Cerebellar nuclear complex (tissue), 1 donor: ENCODE measurements at places on chromosomes 2 and 18.

DNA sequence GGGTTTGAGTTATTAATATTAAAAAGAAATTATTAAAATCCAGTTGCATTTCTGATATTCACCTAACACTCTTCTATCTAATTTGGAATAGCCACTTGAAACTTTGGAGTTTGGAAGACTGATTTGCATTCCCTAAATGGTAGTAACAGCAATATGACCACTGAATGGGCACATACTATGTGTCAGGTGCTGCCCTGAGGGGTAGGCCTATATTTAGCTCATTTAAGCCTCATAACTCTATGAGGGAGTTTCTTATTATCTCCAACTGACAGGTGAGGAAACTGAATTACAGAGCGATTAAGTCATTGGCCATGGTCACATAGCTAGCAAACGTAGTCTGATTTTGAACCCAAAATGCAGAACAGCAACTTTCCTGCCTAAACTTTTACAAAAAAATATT, 77.3 kb downstream of the VWA3B start:
- DNase-seq = no peak

DNA sequence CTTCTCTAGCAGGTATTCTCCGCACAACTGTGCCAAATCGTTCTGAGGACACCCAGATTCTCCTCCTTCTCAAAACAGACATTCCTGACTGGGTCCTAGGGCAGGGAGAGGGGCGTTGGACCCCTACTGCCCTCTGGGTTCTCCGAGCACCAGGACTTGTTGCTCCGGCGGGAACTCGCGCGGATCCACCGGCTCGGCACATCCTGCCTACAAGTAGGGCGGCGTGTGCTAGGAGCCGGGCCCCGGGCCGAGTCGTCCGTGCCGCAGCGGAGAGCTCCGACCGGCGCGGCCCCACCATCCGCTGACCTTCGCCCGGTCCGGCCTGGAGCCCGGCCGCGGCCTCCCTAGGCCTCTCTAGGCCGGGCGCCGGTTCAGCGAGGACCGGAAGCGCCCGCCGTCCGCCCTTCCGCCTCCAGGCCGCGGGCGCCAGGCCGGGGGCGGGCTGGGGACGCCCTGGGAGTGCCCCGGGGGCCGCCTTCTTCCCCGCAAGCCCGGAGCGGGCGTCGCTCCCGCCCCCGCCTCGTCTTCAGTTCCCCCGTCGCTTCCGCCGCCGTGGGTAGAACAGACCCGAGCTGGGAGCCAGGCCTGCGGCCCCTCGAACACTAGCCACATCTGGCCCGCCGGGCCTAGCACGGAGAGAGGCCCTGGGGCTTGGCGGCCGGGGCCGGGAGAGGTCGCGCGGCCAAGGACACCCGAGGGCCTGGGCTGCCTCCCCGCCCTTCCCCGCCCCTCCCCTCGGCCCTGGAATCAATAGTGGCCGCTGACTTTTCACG, 7.6 kb upstream of the ONECUT2 start:
- DNase-seq = no peak

DNA sequence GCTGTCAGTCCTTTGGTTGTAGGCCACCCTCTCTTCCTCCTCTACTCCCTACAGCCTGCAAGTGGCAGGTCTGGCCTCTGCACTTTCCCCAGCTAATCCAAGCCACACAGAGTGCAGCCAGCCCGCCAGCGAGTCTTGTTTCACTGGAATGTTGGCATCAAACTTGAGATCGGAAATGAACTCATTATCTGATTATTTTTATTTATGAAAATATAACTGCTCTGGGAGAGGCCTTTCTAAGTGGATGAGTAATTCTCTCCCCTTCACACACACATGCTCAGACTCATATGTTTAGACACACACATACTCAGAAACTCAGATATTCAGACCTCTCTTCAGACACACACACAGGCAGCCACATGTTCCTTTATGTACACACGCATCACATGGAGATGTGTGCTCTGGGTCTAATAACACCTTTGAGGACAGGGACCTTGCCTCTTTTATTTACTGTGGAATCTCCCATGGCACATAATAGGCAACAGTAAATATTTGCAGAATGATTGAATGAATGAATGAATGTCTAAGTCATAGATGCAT, 151.3 kb downstream of the ZFP36L2 start:
- DNase-seq = no peak

GRCh38 chr2:235934774-235935484, 233.3 kb downstream of the GBX2 start:
- DNase-seq = no peak

- no peak for DNase-seq
These were observed 11.3 kb downstream of the VRK2 start for GRCh38 chr2:58057707-58058530.

DNA sequence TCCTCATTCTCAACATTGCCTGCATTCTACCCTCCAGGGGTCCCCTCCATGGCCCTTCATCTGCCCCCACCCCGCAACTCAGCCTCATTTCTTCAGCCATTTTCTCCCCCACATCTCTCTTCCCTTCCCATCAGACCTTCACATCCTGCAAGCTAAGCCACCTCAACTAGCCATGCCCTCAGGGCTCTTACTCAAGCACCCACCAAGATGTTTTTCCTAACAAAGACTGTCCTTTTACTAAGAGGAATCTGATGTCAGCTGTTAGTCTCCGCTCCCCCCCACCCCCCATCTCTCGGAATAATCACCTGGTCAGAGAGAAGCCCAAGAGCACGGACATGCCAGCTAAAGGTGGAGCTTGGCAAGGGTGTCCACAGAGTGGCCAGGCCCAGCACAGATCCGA, 4.7 kb upstream of the CAPN10 start:
- DNase-seq = no peak

DNA sequence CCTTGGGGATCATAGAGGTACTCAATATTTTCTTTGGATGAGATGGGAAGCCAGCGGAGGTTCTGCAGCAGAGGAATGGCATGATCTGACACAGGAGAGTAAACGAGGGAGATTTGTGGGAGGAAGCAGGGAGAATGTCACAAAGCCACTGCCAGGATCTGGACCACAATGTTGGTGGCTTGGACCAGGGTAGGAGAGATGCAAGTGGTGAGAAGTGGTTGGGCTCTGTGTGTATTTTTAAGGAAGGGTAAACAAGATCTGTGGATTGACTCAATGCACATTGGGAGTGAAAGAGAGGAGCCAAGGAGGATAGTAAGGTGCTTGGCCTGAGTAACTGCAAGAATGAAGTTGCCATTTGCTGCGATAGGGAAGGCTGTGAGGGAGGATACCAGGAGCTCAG, 10.5 kb upstream of the SMIM21 start:
- no peak for DNase-seq

DNA sequence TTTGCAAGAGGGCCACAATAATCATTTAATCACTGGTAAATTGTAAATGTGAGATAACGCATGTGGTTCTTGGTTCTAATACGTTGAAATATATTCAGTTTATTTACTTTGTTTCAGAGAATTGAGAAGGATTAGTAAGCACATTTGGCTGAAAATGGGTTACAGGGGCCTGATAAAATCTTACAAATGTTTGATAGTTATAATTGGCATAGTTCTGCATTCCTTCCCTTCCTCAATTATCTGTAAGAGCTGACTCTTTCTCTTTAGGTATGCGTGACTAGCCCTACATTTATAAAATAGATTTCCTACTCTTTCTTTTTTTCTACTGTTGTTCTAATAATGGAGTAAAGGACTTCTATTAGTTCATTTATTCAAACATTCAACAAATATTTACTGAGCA, 685.2 kb downstream of the NUP35 start:
- no peak for DNase-seq

DNA sequence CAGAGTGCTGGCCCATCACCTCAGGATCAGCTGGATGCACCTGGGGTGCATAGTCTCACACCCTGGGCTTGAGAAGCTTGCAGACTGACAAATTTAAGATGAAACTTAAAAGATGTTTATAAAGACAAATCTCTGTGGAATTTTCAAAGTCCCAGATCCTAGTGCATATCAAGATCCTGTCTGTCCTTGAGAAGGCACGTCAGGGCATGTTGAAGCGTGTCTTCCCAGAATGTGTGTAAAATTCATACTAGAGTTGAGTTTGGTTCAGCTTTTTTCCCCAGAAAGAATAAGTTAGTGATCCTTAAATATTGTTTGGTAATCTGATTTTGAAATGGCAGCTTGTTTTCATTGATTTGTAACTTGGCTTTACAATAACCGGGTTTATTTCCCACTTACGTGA, 27.5 kb downstream of the INSIG2 start:
- no peak for DNase-seq

GRCh38 chr2:10903861-10904210, 7.9 kb upstream of the KCNF1 start:
- no peak for DNase-seq

DNA sequence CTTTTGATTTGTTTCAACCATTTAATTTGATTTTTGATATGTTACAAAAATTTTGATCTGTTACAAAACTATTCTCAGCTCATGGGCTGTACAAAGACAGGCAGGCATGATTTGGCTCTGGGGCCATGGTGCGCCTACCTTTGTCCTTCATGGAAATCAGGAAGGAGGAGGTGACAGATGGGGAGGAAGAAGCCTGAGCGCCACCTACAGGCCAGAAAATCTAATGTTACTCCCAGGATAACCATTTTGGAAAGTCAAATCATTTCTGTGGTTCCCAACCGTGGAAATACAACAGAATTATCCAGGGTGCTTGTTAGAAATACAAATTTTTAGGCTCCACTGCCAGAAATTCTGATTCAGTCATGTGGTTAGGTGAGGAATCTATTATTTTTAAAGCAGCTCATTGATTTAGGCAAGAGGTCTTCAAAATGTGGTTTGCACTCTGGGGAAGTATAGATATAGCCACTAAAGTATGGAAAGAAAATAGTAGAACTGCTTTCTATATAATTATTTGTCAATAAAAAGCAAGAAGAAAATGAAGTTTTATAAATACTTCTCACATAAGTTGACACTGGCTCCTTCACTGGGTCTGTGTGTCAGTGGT, 93.9 kb downstream of the EVA1A start:
- DNase-seq = no peak

- no peak for DNase-seq
These were observed 38.6 kb downstream of the FEZ2 start for GRCh38 chr2:36559221-36559942.

DNA sequence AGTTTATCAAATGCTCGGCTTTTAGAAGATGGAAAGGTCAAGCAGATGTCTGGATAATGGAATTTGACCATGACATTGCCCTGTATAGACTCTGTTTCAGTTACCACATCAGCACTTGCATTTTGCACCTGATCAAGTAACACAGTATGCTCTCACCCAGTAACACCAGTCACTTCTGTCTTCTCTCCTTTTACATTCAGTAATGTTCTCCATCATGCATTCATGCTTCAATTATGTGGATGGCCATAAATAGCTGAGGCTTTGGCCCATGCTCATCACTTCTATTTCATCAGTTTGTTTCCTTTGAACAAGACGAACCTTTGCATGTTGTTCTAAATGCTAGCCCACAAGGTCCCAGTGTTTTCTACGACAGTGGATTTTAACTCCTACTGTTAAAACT, 322.9 kb upstream of the ACVR2A start:
- no peak for DNase-seq

DNA sequence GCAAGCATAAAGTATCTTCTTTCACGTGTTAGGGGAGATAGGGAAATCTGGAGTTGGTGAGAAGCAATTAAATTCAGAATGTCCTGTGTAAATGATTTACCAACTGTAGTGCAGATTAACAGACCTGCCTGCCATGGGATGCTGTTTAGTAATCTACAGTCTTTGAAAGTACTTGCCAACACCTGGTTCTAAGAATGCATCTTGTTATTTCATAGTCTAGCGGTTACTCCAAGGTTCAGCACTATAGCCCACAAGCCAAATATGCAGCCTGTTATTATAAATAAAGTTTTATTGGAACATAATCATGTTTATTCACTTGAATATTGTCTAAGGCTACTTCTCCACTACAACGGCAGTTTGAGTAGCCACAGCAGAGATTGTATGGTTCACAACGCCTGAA, 100.8 kb downstream of the OSBPL6 start:
- DNase-seq = no peak

- no peak for DNase-seq
These were observed 179.7 kb upstream of the SH3BP4 start for GRCh38 chr2:234771980-234772732.

- DNase-seq = no peak
These were observed 24.5 kb downstream of the UGP2 start for GRCh38 chr2:63866009-63866709.

GRCh38 chr18:76447258-76447890, 47.7 kb downstream of the ZNF516 start:
- DNase-seq = no peak

DNA sequence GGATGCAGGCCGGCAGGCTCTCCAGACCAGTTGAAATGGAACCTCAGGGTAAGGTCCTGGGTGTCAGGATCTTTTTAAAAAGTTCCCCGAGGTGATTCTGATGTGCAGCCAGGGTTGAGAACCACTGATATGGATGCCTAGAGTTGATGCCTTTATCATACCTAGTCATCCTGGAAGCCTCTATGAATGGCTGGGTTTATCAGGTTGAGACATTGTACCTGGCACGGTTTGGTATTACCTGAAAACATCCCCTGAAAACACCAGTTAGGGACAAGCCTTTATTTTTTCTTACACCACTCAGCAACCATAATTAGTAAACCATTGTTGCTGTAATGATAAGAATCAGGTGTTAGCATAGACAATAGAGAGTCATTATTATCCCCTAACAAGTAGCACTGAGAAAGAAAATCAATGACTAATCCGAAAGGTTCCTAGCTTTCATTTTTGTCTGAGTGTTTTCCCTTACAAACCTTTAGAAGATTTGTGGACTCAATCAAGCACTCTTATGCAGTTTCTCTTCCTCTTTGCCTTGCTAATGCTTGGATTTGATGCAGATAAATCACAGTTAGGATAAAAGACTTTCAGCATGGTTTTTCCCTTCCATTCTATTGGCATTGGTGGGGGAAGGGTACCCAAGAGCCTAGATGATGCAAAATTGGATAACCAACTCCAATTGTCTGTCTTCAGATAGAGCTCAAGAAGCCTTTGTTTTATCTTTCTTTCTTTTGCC, 116.5 kb upstream of the LYPD6 start:
- no peak for DNase-seq

DNA sequence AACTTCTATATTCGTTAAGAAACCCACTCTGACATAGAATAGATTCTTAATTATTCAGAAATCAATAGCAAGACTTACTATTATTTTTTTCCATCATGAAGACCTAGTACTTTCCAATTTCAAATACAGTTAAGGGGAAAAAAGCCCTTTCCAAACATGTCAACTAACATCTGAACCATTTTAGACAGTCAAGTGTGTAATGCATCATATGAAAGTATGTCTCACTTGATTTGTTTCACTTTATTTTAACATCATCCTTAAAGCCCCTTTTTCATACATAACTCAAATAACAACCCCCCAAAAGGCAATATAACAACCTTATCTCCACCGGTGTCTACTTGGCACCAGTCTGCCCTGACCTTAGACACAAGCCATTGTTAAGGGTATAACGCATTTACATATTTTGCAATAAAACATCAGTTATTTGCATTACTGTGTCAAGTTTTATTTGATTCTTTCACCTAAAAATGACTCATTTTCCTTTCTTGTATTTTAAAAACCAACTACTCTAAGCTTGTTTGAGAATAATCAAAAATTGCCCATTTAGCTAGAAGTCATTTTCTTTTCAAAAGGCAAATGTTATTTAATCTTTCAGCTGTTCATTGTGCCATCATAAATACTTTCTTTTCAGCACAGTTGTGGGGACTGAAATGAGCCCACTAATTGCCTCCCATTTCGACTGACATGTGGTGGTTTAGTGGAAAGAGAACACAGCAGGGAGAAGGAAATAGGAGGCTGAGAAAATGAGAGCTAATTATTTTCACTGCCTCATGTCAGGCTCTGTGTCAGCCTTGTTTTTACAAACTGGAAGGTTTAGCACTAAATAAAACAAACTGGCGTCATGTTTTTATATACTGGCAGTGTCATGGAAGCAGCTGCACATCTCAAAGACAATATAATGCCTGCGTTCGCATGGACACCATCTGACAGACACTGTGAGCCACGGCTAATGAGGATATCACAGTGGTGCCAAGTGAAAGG, 104.7 kb upstream of the CDCA7 start:
- no peak for DNase-seq
